ENCODE measurements at places on chromosomes 12 and 14. TPM values are rescaled to one million over a fixed set of nuclear protein-coding genes. Genes with fewer than 3 reads are reported as not detected.

GRCh38 chr14:63654936-63655335 is 13.3 kb upstream of the WDR89 start:
- no peak for ATAC-seq

Gene OAS1
- total RNA-seq, result 15.6 TPM

- ATAC-seq, result no peak
These were observed 7.8 kb downstream of the PITPNM2 start for GRCh38 chr12:123142921-123143735.

GRCh38 chr12:20003252-20003651 is 365.1 kb upstream of the PDE3A start:
- ATAC-seq, result no peak

Gene ITGA7
- total RNA-seq, result 3.2 TPM

GRCh38 chr14:100028990-100029677 is 36.1 kb upstream of the EVL start:
- ATAC-seq, result no peak

GRCh38 chr12:49888461-49889151 is 15.1 kb downstream of the FAIM2 start:
- peak; percentile 24 for ATAC-seq

DNA sequence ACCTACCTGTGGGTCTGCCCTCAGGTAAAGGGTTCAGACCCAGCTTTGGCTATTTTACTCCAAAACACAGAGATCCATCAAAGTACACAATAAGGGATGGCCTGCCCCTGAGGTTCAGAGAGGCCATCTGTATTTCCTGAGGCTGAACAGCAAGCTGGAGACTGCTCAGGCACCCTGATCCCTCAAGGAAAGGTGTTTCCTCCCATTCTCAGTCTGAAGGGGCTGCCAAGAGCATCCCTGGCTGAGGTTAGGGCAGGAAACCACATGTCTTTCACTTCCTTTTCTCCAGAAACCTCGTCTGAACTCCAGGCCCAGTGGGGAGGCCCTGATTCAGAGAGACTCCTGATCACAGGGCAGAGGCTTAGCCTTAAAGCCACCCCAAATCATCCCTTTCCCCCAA is 1.5 kb downstream of the RILPL1 start:
- ATAC-seq, result no peak

- no peak for ATAC-seq
These were observed 117.5 kb downstream of the DAAM1 start for GRCh38 chr14:59305836-59306555.

DNA sequence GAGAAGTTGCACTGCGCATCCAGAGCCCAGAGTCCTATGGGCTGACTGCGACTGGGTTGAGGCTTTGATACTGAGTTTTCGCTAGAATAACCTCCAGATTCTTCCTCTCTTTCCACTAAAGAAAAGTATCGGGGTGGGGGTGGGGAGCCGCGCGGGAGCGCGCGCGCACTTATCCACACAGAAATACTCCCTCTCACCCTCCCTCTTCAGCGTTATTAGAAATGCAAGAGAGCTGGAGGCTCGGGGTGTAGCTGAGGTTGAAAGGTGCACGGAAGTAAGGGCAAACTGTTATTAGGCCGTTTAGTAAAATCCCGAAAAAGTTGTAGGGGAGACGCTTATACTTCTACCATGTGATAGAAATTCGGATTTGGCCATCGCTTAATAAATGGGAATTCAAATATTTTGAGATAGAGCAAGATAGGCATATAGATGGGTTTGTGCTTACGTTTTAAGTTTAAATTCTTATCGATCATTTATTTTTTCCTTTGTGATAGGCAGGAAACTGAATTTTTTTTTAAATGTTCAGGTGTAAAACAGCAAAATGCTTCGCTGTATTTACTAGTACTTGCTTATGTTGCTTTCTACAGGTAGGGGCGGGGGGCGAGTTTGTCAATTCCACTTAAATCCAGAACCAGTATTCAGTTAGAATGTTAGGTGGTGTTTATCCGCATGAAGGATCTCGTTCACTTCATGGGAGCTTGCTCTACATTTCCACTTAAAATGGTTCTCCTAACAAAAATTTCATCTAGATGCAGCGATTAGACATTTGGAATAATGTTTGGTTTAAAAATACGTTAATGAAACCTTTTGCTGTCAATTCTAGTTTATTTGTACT is 1.1 kb downstream of the ARHGAP5 start:
- no peak for ATAC-seq

GRCh38 chr14:23123419-23123818 is 4.4 kb upstream of the CEBPE start:
- ATAC-seq, result no peak

Gene TEX22
- total RNA-seq, result 0.95 TPM

- no peak for ATAC-seq
These were observed 267.1 kb upstream of the PRKD1 start for GRCh38 chr14:30194741-30195148.

DNA sequence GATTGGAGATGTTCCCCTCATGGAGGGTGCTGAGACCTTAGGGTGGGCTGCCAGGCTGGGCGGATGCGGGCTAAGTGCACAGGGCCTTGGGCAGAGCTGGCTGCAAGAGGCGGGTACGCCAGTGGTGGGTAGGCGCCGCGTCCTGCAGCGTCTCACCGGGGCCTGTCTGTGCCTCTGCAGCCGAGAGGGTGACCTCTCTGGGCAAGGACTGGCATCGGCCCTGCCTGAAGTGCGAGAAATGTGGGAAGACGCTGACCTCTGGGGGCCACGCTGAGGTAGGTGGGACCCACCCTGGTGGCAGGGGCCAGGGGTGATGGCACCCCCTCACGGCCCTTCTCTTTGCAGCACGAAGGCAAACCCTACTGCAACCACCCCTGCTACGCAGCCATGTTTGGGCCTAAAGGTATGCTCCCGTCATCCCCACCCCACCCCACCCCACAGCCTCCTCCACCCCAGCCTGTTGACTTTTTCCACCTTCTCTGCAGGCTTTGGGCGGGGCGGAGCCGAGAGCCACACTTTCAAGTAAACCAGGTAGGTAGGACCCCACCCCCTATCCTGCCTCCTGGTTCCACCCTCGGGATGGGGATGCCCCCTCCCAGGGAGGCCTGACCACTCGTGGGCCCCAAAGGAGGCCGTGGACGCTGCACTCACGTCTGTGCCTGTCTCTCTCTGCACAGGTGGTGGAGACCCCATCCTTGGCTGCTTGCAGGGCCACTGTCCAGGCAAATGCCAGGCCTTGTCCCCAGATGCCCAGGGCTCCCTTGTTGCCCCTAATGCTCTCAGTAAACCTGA is 1.5 kb downstream of the CRIP1 start:
- ATAC-seq, result no peak

Gene DHRS1
- 14.2 TPM for total RNA-seq

Gene IL31
- not detected for total RNA-seq

DNA sequence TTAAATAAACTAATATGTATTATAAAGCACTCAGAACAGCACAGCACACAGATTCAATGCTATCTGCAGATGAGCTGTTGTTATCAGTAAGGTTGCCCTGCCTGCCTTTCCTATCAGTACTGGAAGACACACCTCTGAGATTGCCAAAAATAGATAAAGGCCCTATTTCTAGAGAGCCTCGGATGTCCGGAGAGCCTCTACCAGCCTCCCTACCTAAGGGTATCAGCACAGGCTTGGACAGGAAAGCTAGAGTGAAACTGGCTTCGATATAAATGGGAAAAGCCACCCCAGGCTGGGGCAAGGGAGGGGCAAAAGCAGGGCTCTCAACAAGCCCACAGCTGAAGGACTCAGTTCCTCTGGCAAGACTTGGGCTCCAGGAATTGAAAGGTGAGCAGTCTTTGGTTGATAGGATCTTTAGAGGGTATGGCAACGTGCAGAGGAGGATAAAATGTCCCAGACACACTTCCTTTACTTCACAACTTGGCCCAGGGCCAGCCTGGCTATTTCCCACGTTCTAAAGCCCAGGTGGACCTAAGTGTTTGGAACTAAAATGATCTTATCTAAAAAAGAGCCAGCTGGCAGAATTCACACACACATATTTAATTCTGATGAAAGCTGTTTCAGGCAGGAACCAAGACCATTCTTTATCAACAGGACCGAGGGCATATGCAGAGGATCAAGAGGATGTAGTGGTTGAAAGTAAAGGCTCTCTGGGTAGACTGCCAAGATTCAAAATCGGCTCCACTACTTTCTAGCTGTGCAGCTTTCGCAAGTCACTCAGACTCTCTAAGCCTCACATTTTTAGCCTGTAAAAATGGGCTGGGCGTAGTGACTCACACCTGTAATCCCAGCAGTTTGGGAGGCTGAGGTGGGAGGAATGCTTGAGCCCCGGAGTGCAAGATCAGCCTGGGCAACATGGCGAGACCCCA is 37.8 kb upstream of the ITPR2 start:
- ATAC-seq, result no peak

DNA sequence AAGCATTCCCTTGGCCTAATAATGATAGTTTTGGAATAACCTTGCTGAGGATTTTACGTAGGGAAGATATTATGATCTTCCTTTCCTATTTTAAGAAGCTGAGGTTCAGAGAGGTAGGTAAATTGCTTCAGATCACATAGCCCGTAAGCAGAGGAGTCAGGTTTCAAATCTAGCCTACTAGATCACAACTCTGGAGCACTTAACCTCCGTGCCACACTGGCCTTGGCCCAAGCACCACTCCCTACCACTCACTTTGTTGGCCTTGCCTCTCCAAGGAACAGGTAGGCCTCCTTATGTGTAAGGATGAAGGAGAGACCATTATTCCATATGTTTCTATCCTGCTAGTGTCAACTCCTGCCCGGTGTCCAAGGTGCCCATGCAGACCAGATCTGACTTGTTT is 12.4 kb upstream of the ACOT1 start:
- ATAC-seq, result no peak

DNA sequence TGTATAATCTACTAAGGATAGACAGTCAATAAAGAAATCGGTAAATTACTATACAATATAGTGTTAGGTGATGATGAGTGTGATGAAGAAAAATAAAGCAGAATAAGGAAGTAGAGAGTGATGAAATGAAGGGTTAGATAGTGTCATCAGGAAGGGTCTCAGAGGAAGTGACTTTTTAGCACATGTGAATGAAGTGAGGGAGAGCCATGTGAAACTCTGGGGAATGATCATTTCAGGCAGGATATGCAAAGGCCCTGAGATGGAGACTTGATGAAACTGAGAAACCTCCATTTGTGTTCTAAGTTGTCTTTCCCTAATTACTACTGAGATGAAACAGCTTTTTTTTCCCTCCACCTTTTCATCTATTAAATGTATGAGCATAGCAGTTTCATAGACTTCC is 19.4 kb upstream of the GNPTAB start:
- ATAC-seq, result peak; percentile 46

DNA sequence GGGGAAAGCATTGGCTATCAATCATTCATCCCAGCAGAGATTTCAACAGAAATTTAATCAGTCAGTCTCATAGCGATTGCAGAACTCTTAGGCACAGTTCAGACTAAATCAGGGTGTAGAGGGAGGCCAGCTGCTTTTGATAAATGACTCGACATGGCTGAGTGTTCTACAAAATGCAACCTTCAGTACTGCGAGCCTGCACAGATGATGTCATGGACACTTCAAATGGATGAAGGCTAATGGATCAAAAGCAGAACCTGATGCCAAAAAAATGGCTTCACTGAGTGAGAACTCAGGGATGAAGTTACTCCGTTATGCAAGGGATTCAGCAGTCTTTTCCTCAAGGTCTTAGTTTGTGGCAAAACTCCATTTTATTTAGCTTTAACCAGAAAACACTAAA is 167.3 kb downstream of the DACT1 start:
- ATAC-seq, result no peak

Gene EFS
- not detected for total RNA-seq

GRCh38 chr12:13496111-13496510 is 299.6 kb downstream of the EMP1 start:
- no peak for ATAC-seq

Gene OLR1
- not detected for total RNA-seq

- no peak for ATAC-seq
These were observed 3.5 kb downstream of the CDKN1B start for GRCh38 chr12:12720672-12721161.

DNA sequence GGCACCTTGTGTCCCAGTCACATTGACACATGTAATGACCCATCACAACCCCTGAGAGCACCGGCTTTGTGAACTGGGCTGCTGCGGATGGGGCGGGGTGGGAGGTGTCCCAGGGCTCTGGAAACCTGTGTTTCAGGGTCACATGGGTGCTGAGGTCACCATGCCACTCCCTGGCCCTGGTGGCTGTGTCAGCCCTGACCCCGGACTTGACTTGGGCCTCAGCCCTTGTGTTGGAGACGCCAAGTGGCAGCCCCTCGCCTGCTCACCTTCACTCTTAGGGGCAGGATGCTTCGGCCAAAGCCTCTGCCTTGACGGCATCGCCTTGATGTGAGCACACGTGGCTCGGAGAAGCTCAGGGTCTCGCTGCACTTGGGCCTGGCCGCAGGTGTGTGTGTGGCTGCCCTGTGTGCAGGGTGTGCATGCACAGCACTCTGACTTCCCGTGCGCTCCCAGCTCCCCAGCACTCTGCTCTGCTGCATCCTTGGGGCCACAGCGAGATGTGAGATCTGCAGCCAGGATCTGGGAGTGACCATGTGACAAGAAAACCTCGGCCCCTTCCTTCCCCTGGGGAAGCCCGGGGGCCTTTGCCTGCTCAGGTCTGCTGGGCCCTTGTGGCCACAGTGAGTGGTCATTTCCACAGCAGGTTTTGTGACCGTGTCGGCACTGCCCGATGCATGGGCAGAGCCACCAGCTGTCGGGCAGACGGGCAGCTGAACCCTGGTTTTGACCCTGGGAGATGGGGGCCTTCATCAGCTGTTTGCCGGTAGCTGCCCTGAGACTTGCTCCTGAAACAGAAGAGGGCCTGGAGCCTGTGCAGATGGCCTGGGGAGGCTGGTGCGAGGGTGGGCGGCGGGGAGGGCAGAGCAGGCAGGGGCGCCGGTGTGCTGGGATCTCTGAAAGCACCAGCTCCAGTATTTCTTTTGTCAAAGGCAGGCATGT is 167.4 kb downstream of the KIF26A start:
- no peak for ATAC-seq

Gene AQP6
- total RNA-seq, result not detected

DNA sequence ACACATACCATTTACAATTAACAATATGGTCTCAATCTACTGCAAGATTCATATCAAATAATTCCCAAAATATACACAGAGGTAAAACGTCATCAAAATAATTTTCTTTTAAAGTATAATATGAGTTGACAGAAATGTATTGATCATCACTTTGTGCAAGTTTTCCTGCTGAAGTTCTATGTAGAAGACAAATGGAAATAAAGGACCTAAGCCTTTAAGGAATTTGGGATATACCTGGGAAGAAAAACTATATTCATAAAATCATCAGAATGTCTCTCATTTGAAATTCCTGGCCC is 61.1 kb upstream of the DAAM1 start:
- ATAC-seq, result no peak

DNA sequence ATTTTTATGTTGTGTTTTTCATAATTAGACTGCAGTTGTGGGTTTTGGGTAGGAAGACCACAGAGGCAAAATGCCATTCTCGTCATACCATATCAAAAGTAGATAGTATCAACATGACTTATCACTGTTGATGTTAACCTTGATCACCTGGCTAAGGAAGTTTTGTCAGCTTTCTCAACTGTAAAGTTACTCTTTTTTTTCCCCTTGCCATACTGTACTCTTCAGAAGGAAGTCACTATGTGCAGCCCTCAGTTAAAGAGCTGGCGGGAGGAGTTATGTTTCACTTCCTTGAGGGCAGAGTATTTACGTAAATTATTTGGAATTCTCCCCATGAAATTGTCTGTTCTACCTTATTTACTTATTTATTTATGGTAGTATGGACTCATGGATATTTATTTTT is 78.7 kb downstream of the PRORP start:
- peak; percentile 61 for ATAC-seq

Gene NPFF
- total RNA-seq, result not detected

- ATAC-seq, result no peak
These were observed 59.1 kb downstream of the DCAF5 start for GRCh38 chr14:69093631-69094421.

Gene WNT1
- total RNA-seq, result not detected

GRCh38 chr12:7555752-7556151 is 52.2 kb upstream of the CD163 start:
- ATAC-seq, result no peak
